ENCODE measurements at places on chromosomes 5 and 9.

DNA sequence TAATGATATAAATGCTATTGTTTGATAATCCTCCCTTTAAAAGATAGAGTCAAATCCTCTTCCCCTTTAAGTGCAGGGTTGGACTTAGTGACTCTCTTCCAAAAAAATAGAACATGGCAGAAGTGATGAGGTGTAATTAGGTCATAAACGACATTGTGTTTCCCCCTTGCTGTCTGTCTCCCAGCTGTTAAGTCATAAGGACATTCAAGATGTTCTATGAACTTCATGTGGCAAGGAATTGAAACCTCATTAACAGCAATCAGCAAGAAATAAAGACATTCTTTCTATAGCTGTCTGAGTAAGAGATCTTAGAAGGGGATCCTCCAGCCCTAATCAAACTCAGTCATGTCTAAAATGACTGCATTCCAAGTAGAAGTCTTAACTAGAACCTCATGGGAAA is 3.3 kb upstream of the SLC25A46 start:
- DNase-seq = peak; percentile 22

GRCh38 chr5:112776301-112776856 is 38.7 kb downstream of the APC start:
- peak; percentile 72 for DNase-seq

DNA sequence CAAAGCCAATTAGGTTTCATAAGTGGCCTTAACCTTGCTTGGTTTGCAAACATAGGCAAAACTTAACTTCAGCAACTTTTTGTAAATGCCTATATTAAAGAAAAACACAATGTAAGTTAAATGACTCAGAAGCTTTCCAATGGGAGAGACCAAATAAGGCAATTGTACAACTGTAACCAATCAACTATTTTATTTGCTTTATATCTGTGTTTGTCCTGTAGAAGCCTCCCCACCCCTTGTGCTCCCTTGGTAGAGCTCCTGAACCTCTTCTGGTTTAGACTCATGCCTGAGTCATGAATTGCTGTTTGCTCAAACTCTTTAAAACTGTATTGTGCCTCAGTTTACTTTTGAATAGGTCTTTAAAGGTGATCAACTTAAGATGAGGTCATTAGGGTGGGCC is 3.0 kb upstream of the C1QTNF3 start:
- DNase-seq = peak; percentile 75

GRCh38 chr9:124381170-124381945 is 33.9 kb downstream of the PSMB7 start:
- peak; percentile 51 for DNase-seq

DNA sequence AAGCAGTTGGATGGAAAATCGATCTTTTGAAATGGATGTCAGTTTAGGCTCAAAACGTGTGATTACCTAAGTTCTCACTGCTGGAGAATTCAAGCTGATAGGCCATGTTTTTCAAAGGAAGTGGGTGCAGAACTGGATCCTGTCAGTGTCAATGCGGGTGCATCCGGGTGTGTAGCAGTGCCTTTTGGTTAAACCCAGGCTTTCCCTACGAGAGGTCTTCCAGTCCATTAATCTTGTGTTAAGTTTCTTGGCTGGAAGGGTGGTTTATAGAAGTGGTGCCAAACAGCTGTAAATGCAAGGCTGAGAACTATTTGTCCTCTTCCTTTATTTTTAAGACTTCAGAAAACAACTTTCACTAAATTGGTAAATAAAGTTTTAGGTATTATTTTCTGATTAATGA is 71.9 kb downstream of the DAPK1 start:
- DNase-seq = no peak

DNA sequence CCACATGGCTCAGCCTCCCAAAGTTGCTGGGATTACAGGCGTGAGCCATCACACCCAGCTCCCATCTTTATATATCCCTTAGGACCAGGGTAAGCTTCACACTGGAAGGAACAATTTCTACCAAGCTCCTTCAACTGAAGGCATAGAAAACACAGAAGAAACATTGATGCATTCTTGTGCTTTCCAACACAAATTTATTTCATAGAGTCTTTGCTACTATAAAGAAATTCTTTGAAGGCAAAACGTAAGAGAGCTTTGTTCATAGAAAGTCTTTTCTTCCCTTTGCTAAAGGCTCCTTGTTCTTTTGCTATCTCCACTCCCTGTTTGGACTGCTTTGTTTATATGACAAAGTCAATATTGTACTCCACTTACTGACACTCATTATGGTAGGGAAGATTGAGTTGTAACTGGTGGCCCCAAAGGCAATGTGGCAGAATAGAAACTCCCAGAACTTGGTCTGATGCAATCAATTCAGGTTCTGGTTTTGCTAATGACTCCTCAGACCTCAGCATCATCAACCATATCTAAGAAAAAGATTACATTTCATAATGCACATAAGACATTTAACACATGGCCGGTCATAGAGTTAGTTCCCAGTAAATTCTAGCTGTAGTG is 97.4 kb upstream of the CLINT1 start:
- no peak for DNase-seq

- DNase-seq = no peak
These were observed 123.2 kb downstream of the DCP2 start for GRCh38 chr5:113099822-113100221.

GRCh38 chr9:131361202-131361833 is 32.6 kb upstream of the PRRC2B start:
- no peak for DNase-seq

- peak; percentile 52 for DNase-seq
These were observed at the start of gene CAPSL for GRCh38 chr5:35938568-35939227. Gene CAPSL, minus strand, starts transcription at chr5:35938622. Its CDS starts 17,502 bp downstream, at chr5:35921120.

- peak; percentile 9 for DNase-seq
These were observed 61.6 kb upstream of the GNE start for GRCh38 chr9:36319806-36320205.

DNA sequence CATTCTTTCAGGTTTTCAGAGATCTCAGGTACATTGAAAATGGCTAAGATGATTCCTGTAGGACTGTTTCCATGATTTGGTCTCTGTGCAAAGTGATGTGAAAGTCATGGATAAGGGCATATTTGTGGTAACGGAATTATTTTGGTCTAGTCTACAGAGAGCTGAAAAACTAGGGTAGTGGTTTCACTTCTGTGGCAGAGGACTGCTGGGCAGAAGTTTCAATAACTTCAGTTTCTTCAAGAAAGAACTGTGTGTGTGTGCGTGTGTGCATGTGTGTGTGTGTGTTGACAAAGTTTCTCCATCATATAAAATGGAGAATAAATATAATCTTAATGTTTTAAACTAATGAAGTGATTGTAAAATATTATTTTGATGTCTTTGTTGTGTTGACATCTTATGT is 4.3 kb downstream of the CNOT8 start:
- DNase-seq = no peak

- DNase-seq = peak; percentile 98
These were observed 36.2 kb downstream of the SH3PXD2B start for GRCh38 chr5:172417983-172418630.

GRCh38 chr9:99466104-99466503 is 244.0 kb downstream of the SEC61B start:
- DNase-seq = no peak

GRCh38 chr9:123775289-123776284 is 154.3 kb downstream of the DENND1A start:
- DNase-seq = no peak

DNA sequence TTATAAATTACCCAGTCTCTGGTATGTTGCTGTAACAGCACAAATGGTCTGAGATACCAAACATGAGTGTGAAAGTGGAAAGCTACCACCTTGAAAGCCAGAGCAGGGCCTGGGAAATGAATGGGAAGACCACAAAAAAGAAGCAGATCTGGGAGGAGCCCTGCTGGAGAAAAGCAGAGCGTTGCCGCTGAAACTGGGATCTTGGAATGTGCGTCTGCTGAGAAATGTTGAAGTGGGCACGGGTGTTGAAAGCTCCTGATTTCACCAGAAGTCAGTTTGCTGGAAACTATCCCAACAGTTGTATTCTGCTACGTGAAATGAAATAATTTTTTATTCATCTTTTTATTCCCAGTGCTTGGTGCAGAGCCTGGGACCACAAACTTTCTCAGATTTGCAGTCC is 40.0 kb downstream of the NUDT12 start:
- peak; percentile 74 for DNase-seq

DNA sequence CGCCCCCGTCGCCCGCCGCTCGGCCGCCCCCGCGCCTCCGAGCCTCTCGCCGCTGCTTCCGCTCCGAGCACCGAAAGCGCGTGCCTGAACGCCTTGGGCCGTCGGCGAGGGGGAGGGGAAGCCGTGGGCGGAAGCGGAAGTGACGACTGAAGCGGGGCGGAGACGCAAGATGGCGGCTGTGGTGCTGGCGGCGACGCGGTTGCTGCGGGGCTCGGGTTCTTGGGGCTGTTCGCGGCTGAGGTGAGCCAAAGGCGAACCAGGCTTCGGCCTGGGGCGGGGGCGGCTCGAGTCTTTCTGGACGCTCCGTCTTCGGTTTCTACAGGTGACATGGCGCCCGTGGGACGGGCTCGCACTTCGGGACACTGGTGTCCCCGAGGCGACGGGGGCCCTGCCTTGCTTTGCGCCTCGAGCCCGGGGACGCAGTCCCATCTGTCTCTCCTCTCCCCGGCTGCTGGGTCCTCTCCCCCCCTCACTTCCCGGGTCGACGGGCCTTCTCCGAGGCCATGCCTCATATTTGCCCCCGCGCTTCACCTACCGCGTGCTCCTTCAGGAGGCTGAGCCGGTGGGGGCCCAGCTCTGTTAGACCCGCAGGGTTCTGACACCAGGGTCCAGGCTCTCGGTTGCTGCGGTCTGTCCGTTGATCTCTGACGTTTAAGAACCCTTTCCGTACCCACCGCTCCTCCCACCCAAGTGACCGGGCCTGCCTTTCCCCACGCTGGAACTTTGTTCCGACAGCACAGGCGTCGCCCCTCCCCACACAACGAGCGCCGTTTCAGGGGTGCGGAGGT is at the start of the genes ENTR1 and PMPCA:
ENTR1 (minus strand) TSS at position 115 of the 788 bp plus-strand sequence. CDS start 217 bp downstream, outside the sequence.
PMPCA (plus strand) TSS at position 159 of the 788 bp plus-strand sequence; CDS start at position 170, 11 bp downstream.
- DNase-seq = peak; percentile 86

- DNase-seq = no peak
These were observed 10.8 kb downstream of the NACC2 start for GRCh38 chr9:136084063-136084944.

- DNase-seq = no peak
These were observed 219.8 kb downstream of the C9orf50 start for GRCh38 chr9:129400971-129401622.

DNA sequence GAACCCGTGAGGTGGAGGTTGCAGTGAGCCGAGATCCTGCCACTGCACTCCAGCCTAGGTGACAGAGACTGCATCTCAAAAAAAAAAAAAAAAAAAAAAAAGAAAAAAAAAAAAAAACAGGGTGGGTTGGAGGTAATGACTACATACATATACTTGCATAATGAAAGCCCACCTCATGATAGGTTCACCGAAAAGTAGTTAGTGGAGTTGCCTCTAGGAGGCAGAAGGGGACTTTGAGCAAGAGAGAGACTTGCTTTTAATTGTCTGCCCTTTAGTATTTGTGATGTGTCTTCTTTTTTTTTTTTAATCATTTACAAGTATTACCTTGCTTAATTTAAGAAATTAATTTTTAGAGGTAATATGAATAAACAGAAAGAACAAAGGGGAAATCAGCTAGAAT is 99.8 kb downstream of the PPARGC1B start:
- DNase-seq = no peak

- peak; percentile 55 for DNase-seq
These were observed 4.1 kb downstream of the HACD4 start for GRCh38 chr9:21027295-21027694.

DNA sequence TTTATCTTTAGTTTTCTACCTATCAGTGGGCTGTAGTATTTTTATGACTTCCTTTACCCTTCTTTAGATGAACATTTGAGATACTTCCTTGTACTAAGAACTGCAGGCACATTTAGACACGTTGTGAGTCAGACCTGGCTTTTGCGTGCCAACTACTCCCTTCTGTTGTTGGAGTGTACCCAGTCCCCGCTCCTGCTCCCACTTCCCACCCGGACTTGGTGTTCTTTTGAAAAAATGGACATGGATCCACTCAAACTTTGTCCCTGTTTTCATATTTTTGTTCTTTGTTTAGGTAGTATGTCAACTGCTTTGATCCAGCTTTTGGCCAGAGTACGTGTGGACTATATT is 60.7 kb downstream of the PARP8 start:
- no peak for DNase-seq

GRCh38 chr5:178548746-178549145 is 41.4 kb downstream of the COL23A1 start:
- peak; percentile 39 for DNase-seq

DNA sequence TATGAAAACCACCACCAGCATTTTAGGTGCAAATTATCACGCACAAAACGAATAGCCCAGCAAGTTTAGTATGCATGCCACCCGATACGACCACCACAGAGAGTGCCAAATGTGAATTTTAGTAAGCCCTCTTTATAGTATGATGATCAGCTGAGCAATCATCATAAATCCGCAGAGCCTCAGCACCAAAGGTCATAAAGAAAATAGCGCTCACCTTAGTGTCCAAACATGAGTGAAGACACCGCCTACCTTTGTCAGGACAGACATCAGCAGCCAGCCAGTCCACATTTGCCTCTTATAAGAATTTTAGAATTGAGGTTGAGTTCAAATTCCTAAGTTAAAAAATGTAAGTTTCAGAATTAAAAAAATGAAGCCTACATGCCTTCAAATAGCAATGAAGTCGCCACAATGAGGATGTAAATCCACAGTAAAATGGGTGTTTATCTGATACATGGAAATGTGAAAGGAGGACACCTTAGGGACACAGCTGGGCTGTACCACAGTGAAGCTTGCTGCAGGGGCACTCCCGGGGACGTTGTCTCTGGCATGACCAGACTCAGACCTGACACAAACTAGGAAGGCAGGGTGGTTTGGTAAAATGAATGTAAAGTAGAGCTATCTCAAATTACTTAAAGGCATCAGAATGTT is 149.0 kb downstream of the AUH start:
- DNase-seq = no peak

- DNase-seq = no peak
These were observed 242.1 kb downstream of the CWC27 start for GRCh38 chr5:65010841-65011240.

- peak; percentile 23 for DNase-seq
These were observed 271.9 kb upstream of the ADAMTS16 start for GRCh38 chr5:4868140-4868735.

GRCh38 chr9:24245988-24246387 is 299.7 kb downstream of the IZUMO3 start:
- peak; percentile 28 for DNase-seq

DNA sequence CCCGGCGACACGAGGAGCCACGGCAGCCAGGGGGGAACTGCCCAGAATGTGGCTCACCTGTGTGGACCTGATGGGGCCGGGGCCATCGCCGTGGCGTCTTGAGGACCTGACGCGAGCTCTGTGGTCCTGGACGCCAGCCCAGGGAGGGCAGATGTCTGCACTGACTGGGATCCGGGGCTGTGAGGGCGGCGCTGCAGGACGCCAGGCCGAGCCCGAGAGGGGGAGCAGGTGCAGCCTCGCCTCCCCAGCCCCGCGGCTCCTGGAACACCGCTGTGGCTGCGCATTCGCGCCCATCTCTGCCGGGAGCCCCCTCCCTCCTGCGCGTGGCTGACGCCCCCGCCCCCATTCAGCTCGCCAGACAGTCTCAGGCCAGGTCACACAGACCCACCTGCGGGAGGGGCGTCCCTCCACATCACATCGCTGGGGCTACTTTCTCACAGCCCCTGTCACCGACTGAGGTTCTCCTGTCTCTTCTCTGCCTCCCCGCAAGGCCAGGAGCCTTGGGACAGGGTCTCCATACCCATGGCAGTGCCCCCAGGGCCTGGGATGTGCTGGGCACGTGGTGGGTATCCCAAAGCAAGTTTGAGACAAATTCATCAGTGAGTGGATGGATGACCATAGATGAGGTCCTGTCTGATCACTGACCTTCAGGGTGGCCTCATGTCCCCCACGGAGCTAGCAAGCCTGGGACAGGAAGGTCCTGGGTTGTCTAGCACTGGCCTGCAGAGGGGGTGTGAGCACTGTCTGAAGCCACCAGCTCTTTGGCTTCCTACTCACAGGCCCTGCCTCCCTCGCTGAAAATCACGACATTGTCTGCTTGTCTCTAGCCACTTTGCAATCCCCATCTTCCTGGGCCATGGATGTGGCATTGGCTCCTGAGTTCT is 47.3 kb downstream of the RASGEF1C start:
- no peak for DNase-seq
